ENCODE measurements at places on chromosomes 1 and 21.
A peak's percentile ranks its signal among the peaks of the same experiment; 100 is the strongest.

- DNase-seq: no peak
Observed at GRCh38 chr1:108531444-108531843, 28.5 kb upstream of the EEIG2 start.

- DNase-seq: peak; percentile 97
Observed at GRCh38 chr1:8061210-8061609, 35.1 kb upstream of the ERRFI1 start.

- DNase-seq: no peak
Observed at GRCh38 chr1:185480545-185480944, 163.5 kb upstream of the IVNS1ABP start.

GRCh38 chr1:28339551-28339950, 10.7 kb downstream of the MED18 start:
- DNase-seq: no peak

- DNase-seq: peak; percentile 51
Observed at GRCh38 chr1:46246548-46247435, 771 bp upstream of the RAD54L start.

- DNase-seq: peak; percentile 44
Observed at GRCh38 chr21:17467392-17467791, 45.5 kb upstream of the CXADR start.
